Skeletal muscle cell (primary cell): ENCODE measurements at places on chromosomes 3 and 15.

DNA sequence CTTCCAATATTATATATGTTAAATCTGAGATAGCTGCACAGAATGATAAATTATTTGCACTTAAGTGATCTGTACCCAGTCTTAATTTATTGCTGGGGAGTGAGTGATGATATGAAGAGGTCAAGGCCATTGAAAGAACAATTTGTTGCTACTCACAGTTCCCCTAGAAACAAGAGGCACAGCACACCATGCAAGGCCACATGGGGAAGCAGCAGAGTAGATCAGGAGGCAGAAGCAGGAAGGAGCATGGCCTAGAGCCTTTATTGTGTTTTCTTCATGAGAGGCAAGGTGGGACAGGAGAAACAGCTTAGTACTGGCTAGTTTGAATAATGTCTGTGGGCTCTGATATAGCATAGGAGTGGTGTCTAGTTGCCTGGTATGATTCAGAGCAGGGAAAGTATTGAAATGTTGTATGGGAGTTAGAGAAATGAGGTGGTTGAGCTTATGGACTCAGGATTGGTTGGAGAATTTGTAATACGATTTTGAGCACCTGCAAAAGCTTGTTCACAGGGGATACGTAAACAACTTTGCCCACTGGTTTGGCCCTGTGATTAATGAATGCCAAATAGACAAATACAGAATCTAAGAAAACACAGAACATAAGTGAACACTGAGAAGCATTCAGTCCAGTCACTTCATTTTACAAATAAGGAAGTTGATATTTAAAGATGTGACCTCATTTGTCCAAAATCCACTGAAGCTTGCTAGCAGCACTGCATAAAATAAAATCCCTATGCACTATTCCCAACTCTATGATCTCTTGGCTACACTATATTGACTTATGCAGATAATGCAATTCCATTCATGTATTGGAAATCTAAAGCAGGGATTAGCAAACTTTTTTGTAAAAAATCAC lies 71.7 kb downstream of the TMCO5A start:
- DNase-seq, result no peak

DNA sequence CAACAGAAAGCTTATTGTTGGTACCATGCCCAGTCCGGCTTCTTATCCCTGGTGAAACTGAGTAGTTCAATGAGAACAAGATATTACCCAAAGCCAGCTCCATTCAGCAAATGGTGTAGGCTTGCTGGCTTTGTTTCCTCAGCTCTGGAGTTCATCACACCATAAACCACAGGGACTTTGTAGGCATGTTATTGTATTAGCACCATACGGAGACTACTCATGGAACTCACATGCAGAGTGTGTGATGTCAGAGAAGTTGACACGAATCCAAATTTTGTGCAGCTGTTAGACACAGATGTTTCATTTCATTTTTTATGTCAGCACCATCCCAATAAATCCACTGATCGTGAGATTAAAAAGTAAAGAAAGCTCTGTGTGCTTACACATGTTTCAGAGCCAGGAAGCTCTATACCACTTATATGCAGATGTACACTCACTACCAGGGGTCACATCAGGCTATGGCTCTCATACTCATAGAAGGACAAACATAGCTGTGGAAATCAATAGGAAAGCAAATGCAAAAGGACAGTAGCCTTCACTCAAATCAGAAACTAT lies 63.4 kb upstream of the LEKR1 start:
- peak; percentile 99 for DNase-seq

- peak; percentile 57 for DNase-seq
Observed at GRCh38 chr3:32743934-32744333, 58.9 kb downstream of the CNOT10 start.

- no peak for DNase-seq
Observed at GRCh38 chr15:39999538-40000200, 39.3 kb downstream of the SRP14 start.

DNA sequence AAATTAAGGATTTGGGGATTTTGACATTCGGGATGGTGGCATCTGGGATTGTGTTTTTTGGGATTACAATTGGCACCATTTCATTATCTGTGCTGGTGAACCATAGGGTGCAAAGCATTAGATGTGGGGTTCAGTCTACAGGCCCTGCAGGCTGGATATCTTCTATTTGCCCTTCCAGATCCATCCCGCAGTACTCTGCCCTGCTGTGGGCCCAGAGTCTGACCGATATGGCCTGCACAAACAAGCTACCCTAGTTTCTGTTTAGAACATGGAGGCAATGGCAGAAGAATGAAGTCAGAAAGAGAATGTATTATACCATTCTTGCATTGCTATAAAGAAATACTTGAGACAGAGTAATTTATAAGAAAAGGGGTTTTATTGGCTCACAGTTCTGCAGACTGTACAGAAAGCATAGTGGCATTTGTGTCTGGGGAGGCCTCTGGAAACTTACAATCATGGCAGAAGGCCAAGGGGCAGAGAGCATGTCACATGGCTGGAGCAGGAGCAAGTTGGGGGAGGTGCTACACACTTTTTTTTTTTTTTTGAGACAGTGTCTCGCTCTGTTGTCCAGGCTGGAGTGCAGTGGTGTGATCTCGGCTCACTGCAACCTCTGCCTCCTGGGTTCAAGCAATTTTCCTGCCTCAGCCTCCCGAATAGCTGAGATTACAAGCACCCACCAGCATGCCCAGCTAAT lies 93.7 kb downstream of the NCEH1 start:
- no peak for DNase-seq

- no peak for DNase-seq
Observed at GRCh38 chr3:51975852-51976549, 1.1 kb downstream of the ABHD14A start.

GRCh38 chr3:164479406-164479805 lies 598.9 kb downstream of the SI start:
- DNase-seq, result no peak

- no peak for DNase-seq
Observed at GRCh38 chr3:106255870-106256248, 387.0 kb upstream of the CBLB start.

GRCh38 chr3:63946753-63947152 lies 34.6 kb upstream of the SCAANT1 start:
- no peak for DNase-seq

- DNase-seq, result no peak
Observed at GRCh38 chr3:188326111-188326510, 172.2 kb downstream of the LPP start.

DNA sequence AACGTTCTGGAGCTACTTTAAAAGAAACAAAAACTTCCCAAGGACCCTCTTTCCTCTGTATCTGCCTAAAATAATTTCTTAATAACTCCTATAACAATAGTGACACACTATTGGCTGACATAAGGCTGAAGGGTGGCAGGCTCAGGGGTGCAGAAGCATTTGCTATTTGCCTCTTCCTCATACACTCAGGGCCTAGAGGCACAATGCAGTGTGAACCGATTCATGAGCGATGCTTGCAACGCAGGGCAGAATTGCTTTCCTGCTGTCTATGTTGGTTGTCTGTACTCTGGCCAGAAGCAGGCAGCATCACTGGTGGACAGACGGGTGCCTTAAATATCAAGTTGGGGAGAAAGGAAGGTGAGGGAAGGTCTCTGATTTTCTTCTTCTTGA lies 157.4 kb downstream of the AGBL1 start:
- no peak for DNase-seq

DNA sequence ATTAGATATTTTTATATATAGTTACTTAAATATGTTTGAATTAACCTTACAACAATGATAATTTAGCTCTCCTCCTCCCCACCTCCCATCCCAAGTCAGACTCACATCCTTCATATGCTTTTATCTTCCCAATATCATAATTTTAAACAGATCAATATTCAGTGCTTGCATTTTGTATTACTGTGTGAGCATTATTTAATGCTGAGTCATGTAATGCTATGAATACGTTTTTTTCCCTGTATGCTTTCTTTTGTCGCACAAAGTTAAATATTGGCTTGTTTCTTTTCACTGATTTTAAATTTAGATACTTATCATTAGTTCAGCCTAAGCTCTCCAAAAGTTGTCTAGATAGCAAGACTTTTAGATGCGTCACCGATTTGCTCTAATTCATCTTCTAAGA lies 471.6 kb upstream of the SGO1 start:
- DNase-seq, result no peak

DNA sequence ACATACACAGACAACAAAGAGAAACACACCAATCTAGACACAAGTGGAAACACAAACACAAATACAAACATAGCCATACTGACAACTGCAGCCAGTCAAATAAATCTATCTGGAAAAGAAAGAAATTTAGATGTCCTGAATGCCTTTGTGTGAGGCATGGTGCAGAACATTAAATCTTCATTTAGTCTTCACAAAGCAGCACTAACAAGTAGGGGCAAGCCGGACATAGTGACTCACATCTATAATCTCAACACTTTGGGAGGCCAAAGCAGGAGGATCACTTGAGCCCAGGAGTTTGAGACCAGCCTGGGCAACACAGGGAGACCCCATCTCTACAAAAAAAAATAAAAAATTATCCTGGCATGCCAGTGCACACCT lies 11.7 kb downstream of the MEGF11 start:
- DNase-seq, result no peak

DNA sequence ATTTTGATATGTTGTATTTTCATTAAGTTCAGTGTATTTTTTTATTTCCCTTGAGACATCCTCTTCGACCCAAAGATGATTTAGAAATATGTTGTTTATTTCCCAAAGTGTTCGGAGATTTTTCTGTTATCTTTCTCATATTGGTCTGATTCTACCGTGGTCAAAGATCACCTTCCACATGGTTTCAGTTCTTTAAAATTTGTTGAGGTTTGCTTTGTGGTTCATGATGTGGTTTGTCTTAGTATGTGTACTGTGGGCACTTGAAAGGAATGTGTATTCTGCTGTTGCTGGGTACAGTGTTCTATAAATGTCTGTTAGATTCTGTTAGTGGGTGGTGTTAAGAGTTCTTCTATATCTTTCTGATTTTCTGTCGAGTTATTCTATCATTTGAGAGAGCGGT lies 103.4 kb upstream of the FHIT start:
- DNase-seq, result no peak

DNA sequence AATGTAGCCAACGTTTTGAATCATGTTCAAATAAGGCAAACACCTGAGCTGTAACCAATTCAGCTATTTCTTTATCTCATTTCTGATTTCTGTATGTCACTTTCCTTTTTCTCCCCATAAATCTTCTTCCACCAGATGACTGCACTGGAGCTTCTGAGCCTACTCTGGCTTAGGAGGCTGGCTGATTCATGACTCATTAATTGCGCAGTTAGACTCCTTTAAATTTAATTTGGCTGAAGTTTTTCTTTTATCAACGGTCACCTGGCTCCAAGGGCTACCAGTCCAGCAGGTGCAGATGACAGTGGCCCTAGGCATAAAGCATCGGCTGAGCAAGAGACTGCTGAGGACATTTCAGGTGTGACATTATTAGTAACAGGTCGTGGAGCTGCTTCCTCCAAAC lies 39.6 kb upstream of the ITGA11 start:
- no peak for DNase-seq

DNA sequence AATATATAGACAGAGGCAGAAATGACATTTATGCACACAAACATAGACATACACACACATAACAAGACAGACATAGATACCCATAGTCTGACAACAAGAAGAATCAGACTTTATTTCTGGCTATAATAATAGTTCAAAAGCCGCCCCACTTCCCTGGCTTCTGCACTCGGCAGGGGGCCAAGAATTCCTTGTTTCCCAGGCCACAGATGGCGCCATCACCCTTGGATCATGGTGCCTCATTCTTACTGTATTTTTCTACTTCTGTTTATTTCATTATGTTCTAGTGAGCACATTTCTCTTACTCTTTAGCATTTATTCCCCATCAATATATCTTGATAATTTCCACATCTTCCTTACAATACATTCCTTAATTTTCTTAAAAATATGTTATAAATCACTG lies 387.5 kb downstream of the NLGN1 start:
- no peak for DNase-seq
